ENCODE measurements at places on chromosomes 11 and 22.
A peak's percentile ranks its signal among the peaks of the same experiment; 100 is the strongest.

DNA sequence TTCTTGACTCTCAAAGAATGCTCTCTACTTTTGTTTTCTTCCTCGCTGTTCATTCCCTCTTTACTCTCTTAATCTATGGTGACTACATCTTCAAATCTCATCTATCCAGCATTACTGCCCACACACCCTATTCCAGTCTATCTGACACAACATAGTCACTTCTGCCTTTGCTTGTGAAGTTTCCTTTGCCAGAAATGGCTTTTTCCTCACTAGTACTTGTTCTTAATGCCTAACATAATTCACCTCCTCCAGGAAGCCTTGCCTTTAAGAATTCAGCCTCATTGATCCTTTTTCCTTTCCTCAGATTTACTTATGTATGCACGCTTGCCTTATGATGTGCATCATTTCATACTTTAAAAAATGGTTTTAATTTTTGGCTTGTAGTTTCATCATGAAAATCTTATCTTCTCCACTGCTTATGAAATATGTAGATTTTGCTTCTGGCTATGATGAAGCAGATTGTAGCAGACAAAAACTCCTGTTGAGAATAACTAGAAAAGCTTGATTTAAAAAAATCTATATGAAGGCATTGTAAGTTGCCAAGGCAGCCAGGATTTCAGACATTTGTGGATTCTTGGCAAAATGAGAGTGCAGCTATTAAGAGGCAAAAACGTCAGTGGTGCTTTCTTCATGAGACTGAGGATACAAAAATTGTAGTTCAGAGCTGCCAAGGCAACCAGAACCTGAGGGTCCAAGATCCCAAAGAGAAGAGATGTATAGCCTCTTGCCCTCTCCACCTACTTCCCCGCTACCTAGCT, 31.8 kb downstream of the RNF169 start:
- no peak for DNase-seq

GRCh38 chr11:15434529-15434928, 319.8 kb downstream of the INSC start:
- no peak for DNase-seq

DNA sequence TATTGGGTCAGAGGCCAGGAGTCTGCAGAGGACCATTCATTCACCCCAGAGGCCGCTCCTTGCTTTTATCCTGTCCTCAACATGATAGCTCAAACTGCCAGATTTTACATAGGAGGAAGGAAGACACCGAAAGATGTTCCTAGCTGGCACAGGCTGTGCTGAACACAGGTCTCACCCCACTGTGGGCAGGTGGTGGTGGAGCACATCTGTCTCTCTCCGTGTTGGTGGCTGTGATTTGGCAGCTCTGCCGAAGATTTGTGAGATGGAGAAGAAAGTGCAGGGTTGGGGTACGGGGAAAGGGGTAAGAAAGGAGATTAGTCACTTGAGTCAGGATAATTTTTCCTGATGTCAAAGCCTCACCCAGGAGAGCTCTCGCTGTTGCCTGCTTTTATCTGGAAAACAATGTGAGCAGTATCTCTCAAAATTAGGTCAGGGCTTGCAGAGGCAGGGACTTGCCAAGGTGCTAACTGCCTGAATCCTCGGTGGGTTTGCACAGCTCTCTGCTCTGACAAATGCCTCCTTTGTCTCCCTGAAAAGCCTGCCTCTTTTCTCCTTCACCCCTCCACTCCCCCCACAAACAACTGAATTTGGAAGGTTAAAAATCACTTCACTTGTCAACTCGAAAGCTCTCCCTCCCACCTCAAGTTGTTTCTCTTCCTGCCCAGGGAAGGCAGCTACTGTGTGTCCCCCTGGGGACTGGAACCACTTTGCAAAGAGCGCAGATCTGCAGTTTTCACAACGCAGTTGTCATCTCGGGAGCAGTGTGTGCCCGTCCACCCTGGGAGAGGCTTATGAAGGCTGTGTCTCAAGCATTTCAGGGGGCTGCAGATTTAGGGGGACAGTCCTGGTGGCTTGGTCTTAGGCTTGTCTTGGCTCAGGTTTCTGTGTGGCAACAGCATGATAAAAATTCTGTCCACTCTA, 299.7 kb downstream of the ST3GAL4 start:
- DNase-seq = no peak

GRCh38 chr11:115518983-115519628, 14.9 kb upstream of the CADM1 start:
- no peak for DNase-seq

GRCh38 chr11:57214098-57214417, 23.0 kb downstream of the APLNR start:
- no peak for DNase-seq

DNA sequence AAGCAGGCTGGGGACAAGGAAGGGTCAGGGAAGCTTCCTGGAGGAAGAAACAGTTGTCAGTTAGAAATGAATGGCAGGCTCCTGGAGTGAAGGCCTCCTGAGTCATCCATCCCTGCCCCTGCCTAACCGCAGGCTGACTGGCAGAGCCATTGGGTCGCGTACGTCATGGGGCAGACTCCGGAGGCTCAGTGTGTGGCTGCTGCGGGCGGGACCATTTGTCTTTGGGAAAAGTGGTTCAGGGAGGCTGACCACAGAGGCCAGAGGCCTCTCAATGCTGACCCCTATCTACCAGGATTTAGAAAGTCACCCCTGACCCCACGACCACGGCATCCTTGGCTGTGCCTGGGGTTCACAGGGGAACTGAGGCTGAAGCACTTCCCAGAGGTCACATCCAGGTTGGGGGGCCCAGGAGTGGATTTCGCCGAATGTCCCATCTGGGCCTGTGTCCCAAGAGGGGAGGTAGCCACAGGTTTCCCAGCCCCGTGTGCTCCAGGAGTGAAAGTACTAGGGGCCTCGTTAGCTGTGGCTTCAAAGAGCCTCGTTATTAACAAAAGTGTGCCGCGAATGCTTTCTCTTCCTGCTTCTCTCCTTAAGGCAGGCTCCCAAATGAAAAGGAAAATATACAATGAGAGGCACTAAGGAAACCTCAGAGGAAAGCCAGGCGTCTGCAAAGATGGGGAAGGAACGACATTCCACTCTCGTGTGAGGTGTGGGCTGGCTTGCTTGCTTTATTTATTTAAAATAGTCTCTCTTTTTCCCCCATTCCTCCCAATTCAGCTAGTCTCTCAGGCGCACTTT, 58.9 kb downstream of the FLRT1 start:
- peak; percentile 54 for DNase-seq

DNA sequence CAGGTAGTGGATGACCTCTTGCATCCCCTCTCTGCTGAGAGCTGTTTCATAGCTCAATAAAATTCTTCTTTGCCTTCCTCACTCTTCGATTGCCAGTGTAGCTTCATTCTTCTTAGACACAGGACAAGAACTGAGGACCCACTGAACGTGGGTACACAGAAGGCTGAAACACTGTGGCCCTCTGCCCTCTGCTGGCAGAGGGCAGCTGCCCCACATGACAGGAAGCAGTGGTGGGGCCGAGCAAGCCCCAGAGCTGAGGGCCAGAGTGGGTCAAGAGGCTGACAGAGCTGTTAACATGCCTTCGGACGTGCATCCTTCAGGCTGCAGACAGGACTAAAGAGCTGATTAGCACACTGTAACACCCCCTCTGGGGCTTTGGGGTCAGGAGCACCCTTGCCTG, 15.6 kb downstream of the SMC1B start:
- DNase-seq = no peak

- no peak for DNase-seq
These were observed 9.5 kb downstream of the VPS37C start for GRCh38 chr11:61151545-61152252.

GRCh38 chr22:35230839-35231584, 26.3 kb upstream of the HMGXB4 start:
- no peak for DNase-seq

Measured in iPS-NIHi11 (cell line).